ENCODE measurements at places on chromosomes 5 and 9. TPM values are rescaled to one million over a fixed set of nuclear protein-coding genes. Genes with fewer than 3 reads are reported as not detected.

DNA sequence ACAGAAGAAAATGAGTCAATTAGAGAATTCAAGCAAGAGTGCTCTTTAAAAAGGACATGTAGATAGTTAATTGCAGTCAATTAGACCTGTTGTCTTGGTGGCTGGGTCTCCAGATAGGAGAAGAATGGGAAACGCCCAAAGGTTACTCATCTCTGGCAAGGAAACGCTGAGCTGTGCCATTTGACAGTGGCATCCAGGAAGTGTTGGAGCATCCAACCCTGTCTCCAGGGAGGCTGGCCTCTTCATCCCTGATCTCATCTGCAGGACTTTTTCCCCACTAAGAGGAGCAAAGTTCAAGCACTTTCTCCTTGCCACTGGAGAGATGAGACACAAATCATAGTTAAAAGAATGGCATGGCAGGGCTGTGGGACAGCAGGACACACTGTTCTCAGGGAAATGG, 111.7 kb upstream of the MSX2 start:
- H3K27me3 ChIP-seq: no peaks in the 10 kb centered on the region
- no peaks in the 10 kb centered on the region for H3K4me1 ChIP-seq
- no peak for DNase-seq
- no peaks in the 10 kb centered on the region for H3K36me3 ChIP-seq

- no peak overlapping the region for H3K27ac ChIP-seq
- no peaks in the 10 kb centered on the region for H3K4me1 ChIP-seq
- H3K4me3 ChIP-seq: no peak overlapping the region
- no peak for DNase-seq
- H3K27me3 ChIP-seq: peaks cover 4% of the 10 kb centered on the region
Measured at GRCh38 chr9:32776201-32776600, 7.1 kb upstream of the TMEM215 start.

- no peak overlapping the region for H3K4me3 ChIP-seq
- H3K27me3 ChIP-seq: no peaks in the 10 kb centered on the region
- peaks cover 11% of the 10 kb centered on the region for H3K4me1 ChIP-seq
Measured at GRCh38 chr9:15420796-15421195, 1.9 kb upstream of the SNAPC3 start.

- DNase-seq: no peak
- no peaks in the 10 kb centered on the region for H3K36me3 ChIP-seq
- H3K4me1 ChIP-seq: peaks cover 47% of the 10 kb centered on the region
- H3K27me3 ChIP-seq: no peaks in the 10 kb centered on the region
- no peak overlapping the region for H3K4me3 ChIP-seq
Measured at GRCh38 chr5:66854416-66854815, 258.2 kb downstream of the MAST4 start.

DNA sequence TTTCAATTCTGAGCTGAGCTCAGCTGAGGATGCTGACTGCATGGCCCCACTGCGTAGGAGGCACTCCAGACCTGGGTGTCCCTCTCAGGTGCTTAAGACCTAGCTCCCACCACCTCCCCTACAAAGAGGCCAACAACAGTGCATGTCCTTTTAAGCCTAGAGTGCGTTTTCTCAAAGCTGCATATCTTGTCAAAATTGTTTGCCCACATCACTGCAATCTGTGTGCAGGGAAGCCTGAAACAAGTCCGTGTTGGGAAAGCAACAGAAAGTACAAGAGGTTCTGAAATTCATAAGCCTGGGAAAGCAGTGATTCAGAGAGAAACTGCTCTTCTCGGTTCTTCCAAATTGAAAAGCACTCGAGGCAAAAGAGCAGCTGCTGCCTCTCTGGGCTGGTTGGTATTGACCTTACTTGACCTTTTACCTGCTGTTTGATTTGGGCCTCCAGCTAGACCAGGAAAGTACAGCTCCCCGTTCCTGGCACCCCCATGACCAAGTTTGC, 238.4 kb downstream of the NR2F1-AS1 start:
- H3K4me1 ChIP-seq: no peaks in the 10 kb centered on the region
- H3K4me3 ChIP-seq: no peak overlapping the region
- no peaks in the 10 kb centered on the region for H3K27me3 ChIP-seq

DNA sequence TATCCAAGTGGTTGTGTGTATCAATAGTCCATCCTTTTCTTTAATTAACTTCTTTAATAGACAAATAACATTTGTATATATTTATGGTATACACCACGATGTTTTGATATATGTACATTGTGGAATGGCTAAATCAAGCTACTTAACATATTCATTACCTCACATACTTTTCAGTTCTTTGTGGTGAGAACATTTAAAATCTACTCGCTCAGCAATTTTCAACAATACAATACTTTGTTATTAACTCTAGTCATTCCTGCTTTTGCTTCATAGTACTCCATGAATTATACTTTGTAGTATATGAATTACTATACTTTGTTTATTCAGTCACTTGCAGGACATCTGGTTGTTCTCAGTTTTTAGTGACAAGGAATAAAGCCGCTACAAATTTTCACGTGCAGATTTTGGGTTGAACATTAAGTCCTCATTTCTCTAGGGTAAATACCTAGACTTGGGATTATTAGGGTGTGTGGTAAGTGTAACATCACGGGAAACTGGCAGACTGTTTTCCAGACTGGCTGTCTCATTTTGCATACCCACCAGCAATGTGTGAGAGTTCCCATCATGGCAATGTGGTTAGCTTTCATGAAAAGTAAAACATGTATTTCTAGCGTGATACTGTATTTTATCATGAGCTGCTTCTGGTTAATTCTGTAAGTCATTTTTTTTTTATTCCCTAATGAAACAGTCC, 354.4 kb upstream of the WWC1 start:
- no peaks in the 10 kb centered on the region for H3K4me1 ChIP-seq
- H3K36me3 ChIP-seq: no peaks in the 10 kb centered on the region
- H3K27ac ChIP-seq: no peak overlapping the region
- no peak for DNase-seq

DNA sequence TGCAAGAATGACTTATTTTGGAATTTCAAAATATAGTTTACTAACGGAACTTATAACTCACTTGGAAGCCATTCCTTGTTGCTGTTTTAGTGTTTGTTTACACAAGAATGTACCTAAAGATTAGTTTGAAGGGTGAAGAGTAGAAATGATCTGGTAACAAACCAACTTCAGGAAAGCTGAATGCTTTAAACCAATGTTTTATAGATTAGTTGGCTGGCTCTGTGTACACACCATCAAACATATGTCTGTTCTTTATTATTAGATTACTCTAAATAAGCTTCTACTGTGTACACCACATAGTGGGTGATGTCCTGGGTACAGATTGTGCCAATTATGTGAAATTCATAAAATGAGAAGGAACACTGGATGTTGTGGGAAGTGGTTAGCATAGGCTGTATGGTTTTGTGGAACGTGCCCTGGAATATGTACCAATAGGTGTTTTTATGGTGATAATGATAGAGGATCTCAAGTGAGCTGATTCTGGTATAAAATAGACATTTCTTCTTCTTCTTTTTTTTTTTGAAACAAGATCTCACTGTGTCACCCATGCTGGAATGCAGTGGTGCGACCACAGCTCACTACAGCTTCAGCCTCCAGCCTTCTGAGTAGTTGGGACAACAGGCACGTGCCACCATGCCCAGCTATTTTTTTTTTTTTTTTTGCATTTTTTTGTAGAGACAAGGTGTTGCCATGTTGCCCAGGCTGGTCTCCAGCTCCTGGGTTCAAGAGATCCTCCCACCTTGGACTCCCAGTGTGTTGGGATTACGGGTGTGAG, 109.3 kb upstream of the DHFR start:
- no peaks in the 10 kb centered on the region for H3K27me3 ChIP-seq
- no peak overlapping the region for H3K4me3 ChIP-seq
- H3K36me3 ChIP-seq: no peaks in the 10 kb centered on the region
- DNase-seq: no peak
- H3K4me1 ChIP-seq: no peaks in the 10 kb centered on the region

DNA sequence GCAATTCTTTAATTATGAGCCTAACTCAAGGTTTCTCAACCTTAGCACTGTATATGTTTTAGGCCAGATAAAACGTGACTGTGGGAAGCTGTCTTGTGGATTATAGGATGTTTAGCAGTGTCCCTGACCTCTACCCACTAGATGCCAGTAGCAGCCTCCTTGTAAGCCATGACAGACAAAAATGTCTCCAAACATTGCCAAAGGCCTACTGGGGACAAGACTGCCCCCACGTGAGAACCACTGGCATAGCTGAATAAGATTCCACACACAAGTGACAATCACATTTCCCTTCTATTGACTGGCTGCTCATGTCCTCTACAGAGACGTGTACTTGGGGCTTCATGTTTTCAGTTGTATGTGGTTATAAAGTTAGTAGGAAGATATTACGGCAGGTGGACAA, 55.4 kb downstream of the GOLM1 start:
- no peak overlapping the region for H3K4me3 ChIP-seq
- no peaks in the 10 kb centered on the region for H3K27me3 ChIP-seq
- no peaks in the 10 kb centered on the region for H3K36me3 ChIP-seq
- DNase-seq: no peak
- H3K27ac ChIP-seq: no peak overlapping the region

DNA sequence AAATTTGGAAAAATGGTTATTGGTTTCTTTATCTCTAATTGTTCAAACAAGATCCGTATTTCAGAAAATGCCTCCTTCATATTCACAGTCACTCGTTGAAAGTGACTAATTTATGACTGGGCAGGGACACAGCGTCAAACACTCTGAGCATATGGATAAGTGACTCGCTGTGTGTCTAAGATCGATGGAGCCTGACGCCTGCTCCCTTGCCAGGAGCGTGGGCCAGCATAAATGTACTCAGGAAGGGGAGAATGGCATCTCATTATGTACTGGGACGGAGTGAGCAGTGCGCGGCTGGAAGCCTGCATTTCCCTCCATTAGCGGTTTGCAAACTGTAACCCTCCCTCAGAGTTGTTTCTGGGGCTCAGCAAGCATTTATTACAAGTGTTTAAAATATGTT, 79.8 kb upstream of the CAST start:
- peaks cover 67% of the 10 kb centered on the region for H3K4me1 ChIP-seq
- no peak overlapping the region for H3K4me3 ChIP-seq
- no peaks in the 10 kb centered on the region for H3K36me3 ChIP-seq
- DNase-seq: peak; percentile 64
- no peaks in the 10 kb centered on the region for H3K27me3 ChIP-seq

DNA sequence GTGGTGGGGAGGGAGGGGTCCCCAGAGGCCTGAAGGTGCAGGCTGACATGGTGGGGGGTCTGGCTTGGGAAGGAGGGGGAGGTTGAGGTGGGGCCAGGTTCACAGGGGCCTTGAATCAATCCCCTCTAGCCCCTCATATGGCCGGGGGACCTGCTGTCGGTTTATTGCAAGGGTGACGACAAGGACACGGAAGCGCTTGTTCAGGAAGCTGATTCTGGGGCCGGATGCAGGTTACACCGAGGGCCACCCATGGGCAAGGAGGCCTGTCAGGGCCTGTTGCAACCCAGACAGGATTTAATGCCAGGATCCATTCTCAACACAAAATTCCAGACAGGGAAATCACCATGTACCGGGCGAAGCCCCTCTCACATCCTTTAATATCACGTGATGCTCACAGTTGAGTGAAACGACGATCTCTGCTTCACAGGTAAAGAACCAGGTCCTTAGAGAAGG, 41.6 kb upstream of the SYNPO start:
- H3K36me3 ChIP-seq: no peaks in the 10 kb centered on the region
- peaks cover 41% of the 10 kb centered on the region for H3K4me1 ChIP-seq
- DNase-seq: no peak
- H3K27ac ChIP-seq: no peak overlapping the region

The GCNT4 gene
- polyA plus RNA-seq: not detected

The TTC16 gene
- polyA plus RNA-seq: not detected

The CCL27 gene
- not detected for polyA plus RNA-seq

The SLIT3 gene
- polyA plus RNA-seq: 1.5 TPM

All from endothelial cell of umbilical vein (primary cell).